Activated CD8-positive, alpha-beta memory T cell treated with anti-CD3 and anti-CD28 coated beads, Interleukin-2, amount 10 ng/mL, durations not matched to agents 7 days and 5 days (primary cell): ENCODE measurements at places on chromosomes 6 and 20. TPM values are rescaled to one million over a fixed set of nuclear protein-coding genes. Genes with fewer than 3 reads are reported as not detected.

The GMDS gene
- total RNA-seq: 28.2 TPM

The BPIFB2 gene
- total RNA-seq: not detected

The SLC17A2 gene
- total RNA-seq: not detected

The MANEA gene
- total RNA-seq: 23.3 TPM

The EPB41L1 gene
- total RNA-seq: not detected

The COX4I2 gene
- total RNA-seq: not detected

The GPX5 gene
- total RNA-seq: not detected

The THBS2 gene
- total RNA-seq: not detected

The SLC22A3 gene
- not detected for total RNA-seq

The PRPH2 gene
- total RNA-seq: 0.07 TPM

The CST11 gene
- not detected for total RNA-seq

The ID4 gene
- total RNA-seq: not detected

The BANF2 gene
- not detected for total RNA-seq

The TRIM31 gene
- not detected for total RNA-seq

The ADGRB3 gene
- total RNA-seq: not detected
